ENCODE measurements at places on chromosomes 7 and 10.

DNA sequence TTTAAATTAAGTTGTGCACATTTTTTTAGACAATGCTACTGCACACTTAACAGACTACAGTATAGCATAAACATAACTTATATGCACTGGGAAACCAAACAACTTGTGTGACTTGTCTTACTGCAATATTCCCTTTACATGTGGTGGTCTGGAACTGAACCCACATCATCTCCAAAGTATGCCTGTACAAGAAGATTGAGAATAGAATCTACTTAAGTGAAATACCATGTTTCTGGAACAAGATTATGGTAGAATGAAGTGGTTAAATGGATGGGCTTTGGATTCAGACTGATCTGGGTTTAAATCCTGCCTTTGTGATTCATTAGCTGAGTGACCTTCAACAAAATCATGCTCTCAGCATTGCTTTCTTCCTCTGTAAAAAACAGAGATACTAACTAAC is 30.7 kb downstream of the CUL2 start:
- DNase-seq: no peak

- no peak for DNase-seq
Measured at GRCh38 chr10:86518781-86519180, 2.8 kb downstream of the WAPL start.

DNA sequence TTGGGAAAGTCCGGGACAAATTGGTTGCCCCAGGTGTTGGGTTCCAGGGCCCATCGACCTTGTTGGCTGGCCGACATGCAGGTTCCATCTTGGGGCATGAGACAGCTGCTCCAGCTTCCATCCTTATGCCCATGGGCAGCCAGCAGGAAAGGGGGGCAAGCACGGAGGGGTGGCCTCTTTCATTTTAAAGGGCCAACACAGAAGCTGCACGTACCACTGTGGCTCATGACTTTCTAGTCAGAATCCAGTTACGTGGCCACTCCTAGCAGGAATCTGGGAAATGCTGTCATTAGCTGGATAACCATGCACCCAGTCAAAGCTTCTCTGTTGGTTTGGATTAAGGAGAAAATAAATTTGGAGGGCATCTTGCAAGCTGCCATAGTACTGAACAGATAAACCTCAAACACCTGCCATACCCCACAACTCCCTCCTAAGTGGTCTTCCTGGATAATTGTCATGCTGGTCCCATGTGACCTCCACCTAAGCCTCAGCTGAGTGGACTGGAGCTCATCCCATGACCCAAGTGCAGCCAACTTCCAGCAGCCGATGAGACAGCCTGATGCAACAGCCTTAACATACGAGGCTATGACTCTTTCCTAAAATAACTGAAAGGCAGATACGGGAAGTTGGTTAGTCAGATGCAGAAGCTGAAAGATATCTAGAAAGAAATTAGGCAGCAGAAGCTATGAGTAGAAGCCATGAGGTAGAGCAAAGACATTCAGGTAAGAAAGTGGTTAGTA is 21.4 kb upstream of the GSDME start:
- no peak for DNase-seq

- peak; percentile 55 for DNase-seq
Measured at GRCh38 chr7:155205368-155206317, 92.0 kb upstream of the INSIG1 start.

- DNase-seq: no peak
Measured at GRCh38 chr7:108313086-108313485, 143.2 kb downstream of the NRCAM start.

- DNase-seq: no peak
Measured at GRCh38 chr7:27146491-27147198, 929 bp downstream of the HOXA6 start.

DNA sequence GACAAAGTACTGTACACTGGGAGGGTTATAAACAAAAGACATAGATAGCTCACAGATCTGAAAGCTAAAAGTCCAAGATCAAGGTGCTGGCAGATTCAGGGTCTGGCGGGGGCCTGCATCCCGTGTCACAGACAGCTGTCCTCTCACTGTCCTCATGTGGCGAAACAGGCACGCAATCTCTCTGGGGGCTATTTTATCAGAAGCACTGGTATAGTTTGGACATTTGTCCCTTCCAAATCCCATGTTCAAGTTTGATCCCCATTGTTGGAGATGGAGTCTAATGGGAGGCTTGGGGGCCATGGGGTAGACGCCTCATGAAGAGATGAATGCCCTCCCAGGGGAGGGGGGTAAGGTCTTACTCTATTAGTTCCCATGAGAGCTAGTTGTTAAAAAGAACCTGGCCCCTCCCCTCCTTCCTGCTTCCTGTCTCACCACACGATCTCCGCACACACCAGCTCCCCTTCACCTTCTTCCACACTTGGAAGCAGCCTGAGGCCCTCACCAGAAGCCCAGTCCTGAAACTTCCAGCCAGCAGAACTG is 72.5 kb upstream of the UCN3 start:
- no peak for DNase-seq

Data from WTC11 (cell line).